ENCODE measurements at places on chromosomes 4 and X.

DNA sequence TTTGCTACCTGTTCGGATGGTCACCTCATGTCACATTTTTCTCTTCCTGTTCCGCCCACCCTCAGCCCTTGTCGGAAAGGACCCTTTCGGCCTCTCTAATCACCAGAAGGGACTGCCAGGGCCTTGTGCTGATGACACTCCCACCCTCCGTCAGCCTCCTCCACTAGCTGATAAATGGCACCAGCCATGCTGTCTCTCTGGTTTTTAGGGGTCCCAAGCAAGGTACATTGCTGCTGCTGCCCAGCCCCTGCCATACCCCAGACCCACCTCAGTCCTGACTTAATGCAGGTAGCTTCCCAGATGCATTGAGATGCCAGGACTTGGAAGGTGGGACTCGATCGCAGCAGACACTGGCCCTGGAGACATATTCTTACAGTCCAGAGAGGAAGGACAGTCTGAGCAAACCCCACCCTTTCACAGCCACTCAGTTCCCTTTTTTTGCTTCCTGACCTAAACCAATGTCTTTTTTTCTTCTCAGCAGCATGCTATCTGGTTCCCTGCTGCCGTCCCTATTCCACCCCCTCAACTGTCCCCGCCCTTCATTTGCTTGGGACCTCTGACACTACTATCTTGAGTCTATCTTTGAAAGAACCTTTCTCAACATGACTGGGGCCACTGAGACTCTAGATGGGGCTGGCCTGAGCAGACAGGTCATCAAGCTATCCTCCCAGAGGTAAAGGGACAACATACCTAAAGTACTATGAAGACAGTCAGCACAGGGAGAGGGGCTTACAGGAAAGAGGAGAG, at the start of gene BTK:
BTK (minus strand) TSS at position 397 of the 747 bp plus-strand sequence. CDS start 10,907 bp downstream, outside the sequence.
- DNase-seq, result no peak

DNA sequence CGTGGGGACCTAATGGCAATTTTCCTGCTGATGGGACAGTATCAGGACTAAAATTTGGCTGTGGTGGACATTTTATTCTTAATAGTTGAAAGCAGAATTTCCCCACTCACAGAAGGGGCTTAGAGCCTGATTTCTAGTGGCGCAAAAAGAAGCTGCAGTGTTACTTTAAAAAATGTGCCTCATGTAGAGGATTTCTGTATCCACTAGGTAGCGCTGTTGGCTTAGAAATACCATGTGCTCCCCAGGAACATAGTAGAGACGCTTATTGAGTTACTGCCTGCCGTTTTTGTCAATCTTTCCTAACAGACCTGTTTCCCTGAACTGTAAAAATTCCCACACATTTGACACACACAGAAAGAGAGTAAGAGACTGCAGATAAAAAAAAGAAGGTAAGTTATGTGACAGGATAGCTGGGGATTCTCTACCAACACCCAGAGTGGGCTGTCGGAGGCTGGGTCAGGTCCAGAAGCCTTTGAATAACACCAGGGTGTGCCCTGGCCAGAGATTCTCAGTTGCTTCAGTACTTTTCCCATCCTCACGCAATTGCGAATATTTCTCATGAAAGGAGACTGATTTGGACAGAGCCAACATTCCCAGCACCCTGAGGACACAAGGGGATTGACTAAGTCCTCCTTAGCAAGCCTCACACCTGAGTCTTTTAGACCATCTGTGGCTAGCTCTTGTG, 88.4 kb downstream of the ZXDA start:
- no peak for DNase-seq

- no peak for DNase-seq
These were observed 141.1 kb upstream of the HHIP start for GRCh38 chr4:144504883-144505282.

GRCh38 chr4:153451911-153452657, 14.1 kb upstream of the TMEM131L start:
- DNase-seq, result no peak

- no peak for DNase-seq
These were observed 855.0 kb upstream of the GRID2 start for GRCh38 chr4:91448668-91449330.

- DNase-seq, result no peak
These were observed 30.1 kb upstream of the TMEM154 start for GRCh38 chr4:152709675-152710438.

DNA sequence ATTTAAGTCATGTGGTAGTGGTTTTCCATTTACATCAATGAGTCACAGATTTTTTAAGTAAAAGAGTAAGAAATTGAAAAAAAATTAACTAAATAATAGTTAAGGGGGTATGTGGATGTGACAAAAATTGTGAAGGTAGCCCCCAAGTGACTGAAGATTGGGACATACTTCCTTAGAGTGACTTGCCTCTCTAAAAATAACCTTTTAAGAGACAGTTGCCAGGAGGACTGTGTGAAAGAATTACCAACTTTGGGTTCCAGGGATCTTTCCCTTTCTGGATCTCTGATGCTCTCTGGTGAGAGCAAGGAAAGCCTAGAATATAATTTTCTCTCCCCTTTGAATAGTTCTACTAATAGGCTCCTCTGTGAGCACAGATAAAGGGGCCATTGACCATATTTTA, 42.7 kb downstream of the NHSL2 start:
- no peak for DNase-seq

DNA sequence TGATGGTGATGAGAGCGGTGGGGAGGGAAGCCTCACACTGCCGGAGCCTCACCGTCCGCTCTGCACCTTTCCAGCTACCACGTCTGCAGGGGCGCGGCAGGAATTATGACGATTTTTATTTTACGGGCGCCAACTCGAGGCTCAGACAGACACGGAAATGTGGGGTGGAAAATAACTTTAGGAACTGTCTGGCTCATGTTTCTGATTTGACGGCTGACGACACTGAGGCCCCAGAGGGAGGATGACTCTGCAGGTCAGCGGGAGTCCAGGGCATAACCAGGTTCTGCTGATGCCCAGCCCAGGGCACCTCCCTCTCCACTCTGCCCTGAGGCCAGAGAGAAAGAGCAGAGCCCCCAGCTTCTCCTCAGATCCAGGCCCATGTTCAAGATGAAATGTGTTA, 43.9 kb downstream of the C4orf50 start:
- no peak for DNase-seq

DNA sequence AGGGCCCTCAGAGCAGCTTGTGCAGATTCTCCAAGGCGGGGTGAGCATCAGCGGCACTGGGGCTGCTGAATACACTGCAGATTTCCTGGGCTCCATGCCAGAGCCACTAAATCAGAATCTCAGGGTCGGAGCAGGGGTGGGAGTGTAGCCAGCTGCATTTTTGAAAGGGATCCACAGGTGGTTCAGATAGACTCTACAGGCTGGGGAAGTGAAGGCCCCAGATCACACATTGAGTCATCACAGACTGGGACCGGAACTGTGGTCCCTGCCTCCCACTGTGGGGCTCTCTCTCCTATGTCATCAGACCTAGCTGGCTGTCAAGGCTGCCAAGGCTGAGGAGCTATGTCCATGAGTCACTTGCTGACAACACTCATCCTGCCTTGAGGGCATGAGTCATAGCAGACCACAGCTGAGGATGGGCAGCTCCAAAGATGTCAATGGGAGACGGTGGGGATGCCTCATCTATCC, 162.3 kb upstream of the MAMLD1 start:
- peak; percentile 25 for DNase-seq

- no peak for DNase-seq
These were observed 94.3 kb upstream of the AFAP1 start for GRCh38 chr4:8033829-8034528.

DNA sequence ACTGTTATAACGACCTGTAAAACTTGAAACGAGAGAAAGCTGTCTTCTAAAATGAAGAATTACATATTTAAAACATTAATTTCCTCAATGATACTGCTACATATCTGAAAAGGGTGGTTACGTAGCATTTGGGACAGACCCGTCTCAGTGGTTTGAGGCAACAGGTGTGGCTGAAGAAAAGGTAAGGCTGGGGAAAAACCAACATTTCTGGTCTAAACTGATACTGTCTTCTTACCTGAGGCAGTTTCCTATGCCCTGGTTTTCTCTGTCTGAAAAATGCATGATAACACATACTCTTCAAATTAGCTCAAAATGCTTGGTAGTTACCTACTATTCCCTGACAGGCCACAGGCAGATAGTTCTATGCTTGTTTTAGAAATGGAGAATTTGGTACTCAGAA, 30.4 kb downstream of the PLS3 start:
- DNase-seq, result no peak

GRCh38 chr4:153733751-153734448, 25.9 kb downstream of the RNF175 start:
- DNase-seq, result no peak

DNA sequence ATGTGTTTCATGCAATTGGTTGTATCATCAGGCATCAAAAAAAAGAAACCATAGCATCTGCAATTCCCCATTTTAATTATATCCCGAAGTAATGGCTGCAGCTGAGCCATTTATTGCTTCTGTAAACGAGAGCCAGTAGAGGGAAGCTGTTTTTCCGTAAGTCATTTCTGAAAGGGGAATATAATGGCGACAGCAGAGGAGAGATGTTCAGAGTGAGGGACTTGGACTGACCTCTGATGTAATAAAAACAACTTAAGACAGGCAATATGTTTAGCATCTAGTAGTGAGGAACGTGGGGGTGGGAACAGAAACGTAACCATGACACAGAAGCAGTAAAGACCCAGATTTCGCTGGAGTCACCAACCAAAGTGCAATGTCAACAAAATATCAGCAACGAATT, 31.5 kb upstream of the NAA11 start:
- no peak for DNase-seq

GRCh38 chrX:153340111-153340510, 6.2 kb downstream of the ZNF275 start:
- DNase-seq, result no peak

GRCh38 chrX:3443184-3443583, 96.7 kb upstream of the MXRA5 start:
- DNase-seq, result no peak

GRCh38 chr4:94576210-94576609, 124.5 kb downstream of the PDLIM5 start:
- no peak for DNase-seq

DNA sequence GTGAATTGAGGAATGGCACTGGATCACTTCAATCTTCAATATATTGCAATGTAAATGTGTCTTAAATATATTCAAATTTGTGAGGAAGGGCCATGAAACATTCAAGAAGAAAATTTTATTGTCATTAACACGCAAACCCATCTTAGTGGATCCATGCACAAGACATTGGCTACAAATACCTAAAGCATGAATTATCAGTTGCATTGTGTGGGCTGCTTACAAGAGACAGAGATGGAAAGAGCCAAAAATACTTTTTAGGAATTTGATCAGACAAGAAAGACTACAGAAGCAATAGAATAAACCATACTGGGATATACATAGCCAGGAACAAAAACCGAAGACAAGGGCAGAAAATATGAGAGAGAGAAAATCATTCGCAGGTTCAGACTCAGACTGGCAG, 616.2 kb upstream of the GRIA3 start:
- DNase-seq, result no peak

DNA sequence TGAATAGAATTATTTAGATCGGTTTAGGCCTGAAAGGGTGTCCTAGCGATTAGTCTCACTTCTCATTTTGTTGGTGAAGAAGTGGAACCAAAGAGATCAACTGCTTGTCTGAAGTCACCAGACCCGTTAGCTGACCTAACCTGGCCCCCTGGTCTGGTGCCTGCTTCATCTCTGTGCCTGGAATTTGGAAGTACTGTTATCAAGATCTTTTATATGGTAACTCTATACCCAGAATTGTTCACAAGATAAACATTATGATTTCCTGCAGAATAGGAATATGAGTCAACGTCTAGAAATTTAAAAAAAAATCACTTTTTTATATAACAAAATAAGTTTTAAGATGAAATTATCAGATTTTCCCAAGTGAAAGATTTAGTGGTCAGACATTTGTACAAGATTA, 37.2 kb downstream of the LRP2BP start:
- no peak for DNase-seq

DNA sequence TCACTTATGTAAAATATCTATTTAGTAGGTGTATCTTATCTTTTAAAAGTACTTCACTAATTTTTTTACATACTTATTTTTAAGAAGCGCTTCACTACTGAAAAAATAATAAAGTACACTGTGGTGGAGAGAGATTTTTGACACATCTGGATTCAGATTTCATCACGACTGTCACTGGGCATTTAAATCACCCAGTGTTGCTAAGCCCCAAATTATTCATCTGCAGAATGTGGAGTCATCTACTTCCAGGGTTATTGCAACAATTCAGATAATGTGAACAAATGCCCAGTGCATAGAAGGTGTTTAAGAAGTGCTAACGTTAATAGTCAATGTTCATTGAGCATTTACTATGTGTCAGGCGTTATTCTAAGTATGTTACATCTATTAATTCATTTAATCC, 41.8 kb downstream of the AASDH start:
- DNase-seq, result no peak

GRCh38 chrX:53072418-53073114, 9.6 kb upstream of the TSPYL2 start:
- DNase-seq, result no peak

GRCh38 chrX:91257388-91257787, 177.3 kb upstream of the PABPC5 start:
- DNase-seq, result no peak

DNA sequence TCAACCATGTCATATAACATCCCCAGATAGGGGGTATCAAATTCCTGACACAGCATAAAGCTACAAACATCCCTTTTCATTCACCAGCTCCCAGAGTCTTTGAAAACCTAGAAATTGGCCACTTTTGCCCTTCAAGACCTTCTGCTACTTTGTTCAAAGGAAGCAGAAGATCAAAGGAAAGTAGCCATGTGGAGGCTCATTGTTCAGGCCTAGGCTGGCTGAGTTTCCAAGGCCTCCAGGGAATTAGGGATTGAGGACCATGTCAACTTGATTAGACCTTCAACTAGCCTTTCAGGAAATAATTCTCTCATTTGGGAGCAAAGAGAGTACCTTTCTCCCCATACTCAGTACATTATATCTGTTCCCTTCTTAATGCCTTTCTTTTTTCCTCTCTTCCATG, 66.8 kb upstream of the ATXN3L start:
- no peak for DNase-seq

DNA sequence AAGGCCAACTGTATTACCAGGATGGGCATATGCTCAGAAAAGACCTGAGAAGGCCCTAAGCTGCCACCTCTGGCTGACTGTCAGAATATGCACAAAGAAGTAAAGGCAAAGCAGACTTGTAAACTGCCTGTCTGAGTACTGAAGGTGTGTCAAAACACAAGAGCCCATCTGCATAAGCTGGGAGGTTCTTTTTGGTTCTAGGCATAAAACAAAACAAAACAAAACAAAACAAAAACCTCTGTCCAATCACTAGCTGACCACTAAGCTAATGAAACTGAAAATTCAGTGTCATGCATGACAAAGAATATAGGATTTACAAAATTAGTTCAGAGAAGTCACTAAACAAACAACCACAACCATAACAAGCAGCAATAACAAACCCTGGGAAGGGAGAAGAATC, 20.6 kb downstream of the SH3D19 start:
- no peak for DNase-seq

DNA sequence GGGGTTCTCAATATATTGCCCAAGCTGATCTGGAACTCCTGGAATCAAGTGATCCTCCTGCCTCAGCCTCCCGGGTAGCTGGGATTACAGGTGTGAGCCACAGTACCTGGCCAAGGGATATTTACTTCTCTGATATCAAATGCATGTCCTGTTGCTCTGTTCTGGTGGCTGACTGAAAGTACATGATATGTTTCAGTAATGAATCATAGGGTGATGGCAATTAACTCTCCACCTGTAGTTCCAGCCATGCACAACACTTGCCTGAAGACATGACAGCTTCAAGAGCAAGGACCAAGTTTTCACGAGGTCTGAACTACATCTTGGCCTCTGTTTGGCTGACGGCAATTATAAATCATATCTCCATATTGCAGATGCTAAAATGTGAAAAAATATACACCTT, 9.1 kb downstream of the ZCCHC4 start:
- no peak for DNase-seq
